Activated CD4-positive, alpha-beta T cell treated with anti-CD3 and anti-CD28 coated beads, Interleukin-2, amount 50 U/mL, for 16 hours (primary cell): ENCODE measurements at places on chromosomes 1 and 21.

DNA sequence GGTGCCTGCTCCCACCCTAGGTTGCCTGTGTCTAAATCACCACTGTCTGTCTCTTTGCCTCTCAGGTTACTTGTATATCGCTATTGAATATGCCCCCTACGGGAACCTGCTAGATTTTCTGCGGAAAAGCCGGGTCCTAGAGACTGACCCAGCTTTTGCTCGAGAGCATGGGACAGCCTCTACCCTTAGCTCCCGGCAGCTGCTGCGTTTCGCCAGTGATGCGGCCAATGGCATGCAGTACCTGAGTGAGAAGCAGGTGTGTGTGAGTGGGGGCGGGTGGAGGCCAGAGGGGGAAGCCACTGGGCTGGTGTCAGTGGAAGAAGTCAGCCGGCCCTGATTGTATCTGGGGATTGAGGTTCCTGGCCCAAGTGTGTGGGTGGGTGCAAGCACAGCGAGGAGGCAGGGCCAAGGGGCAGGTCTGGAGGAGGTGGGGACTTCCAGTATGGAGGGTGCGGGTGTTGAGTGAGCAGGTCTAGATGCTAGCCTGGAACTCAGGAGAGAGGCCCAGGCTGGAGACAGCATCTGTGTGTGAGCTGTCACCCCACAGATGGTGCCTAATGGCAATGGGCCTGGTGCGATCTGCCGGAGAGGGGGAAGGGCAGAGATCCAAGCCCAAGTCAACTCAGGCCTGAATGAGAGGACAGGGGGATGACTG is 17.2 kb downstream of the TIE1 start:
- no peak for DNase-seq

DNA sequence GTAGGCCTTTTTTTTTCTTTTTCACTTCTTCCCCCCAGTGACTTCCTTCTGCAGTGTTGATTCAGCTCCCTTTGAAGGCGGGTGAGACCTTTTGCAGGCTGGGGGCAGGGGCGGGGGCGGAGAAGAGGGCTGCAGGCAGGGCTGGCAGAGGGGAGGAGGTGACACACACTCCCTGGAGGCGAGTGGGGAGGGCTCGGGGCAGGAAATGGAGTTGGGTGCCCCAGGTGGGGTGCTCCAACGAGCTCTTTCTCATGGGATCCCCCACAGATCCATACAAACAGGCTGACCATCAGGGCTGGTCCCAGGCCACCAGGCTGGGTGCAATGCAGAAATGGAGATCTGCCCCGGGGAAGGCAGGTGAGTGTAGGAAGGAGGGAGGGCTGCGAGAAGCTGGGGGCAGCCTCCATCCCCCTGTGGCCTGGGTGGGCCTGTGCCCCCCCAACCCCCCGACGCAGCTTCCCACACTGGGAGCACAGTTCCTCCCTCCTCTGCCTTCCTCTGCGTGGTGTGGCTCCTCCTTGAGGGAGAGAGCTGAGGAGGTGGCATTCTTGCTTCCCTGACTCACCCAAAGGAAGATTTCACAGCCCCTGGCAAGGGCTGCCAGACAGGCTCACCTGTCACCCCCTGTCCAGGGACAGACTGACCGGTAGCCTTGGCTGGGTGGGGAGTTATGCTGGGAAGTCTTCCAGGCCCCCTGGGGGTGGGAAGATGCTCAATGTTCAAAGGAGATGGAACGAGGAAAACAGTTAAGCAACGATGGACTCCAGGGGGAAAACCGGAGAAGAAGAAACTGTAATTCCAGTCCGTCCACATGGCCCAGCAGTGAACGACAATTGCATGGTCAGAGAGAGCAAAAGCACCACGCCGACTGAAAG is 7.1 kb upstream of the ITGB2 start:
- peak; percentile 91 for DNase-seq

- DNase-seq, result peak; percentile 86
Measured at GRCh38 chr21:45592208-45592619, 50.0 kb upstream of the SLC19A1 start.

DNA sequence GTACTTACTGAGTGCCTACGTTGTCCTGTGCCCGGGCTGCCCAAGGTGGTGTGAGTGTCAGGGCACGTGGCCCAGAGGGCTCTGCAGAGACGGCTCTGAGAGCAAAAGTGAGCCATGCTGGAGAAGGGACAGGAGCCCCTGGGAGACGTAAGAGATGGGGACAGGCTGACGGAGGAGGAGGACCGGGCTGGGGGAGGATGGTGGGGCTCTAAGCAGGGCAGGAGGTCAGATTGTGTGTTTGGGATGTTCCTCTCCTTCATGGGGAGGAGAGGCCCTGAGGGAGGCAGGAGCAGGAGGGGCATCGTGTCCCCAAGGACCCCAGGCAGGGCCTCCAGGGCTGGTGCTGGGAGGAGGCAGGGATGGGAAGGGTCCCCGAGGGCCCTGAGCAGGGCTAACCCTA is 158.9 kb downstream of the PCBP3 start:
- DNase-seq, result no peak

DNA sequence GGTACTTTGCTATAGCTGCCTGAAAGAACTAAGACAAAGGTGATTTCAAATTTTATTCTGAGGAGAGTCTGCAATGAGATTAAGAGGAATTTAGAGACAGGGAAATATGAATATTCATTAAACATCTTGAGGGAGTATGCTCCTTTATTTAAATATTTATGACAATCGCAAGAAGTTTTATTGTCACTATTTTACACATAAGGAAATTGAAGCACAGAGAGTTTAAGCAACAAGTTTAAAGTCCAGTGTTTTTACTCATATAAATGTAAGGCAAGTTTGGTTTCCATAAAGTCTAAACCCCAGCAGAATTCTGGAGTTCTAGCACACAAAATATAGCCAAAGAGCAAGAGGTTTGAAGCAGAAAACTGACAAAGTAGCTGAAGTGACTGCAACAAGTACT is 49.3 kb upstream of the SAMSN1 start:
- DNase-seq, result no peak

DNA sequence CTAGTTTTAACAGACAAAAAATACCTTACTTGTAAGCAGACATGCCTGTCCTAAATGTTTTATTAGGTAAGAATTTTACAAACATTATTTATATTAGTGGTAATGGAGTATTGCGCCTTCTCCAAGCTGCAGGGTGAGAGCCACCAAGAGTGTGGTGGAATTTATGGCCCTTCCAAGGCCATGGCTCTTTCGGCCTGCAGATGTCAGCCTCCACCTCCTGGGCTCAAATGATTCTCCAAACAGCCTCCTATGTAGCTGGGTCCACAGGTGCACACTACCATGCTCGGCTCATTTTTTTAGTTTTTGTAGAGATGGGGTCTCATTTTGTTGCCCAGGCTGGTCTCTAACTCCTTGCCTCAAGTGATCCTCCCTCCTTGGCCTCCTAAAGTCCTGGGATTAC is 56.3 kb downstream of the ITGB3BP start:
- no peak for DNase-seq

GRCh38 chr1:46199233-46199749 is 1.1 kb upstream of the POMGNT1 start:
- DNase-seq, result no peak

GRCh38 chr1:84887261-84887934 is 5.6 kb downstream of the LPAR3 start:
- DNase-seq, result no peak

- no peak for DNase-seq
Measured at GRCh38 chr1:98817821-98818220, 156.3 kb downstream of the SNX7 start.

- DNase-seq, result no peak
Measured at GRCh38 chr1:161505686-161506085, 429 bp downstream of the FCGR2A start.

- DNase-seq, result no peak
Measured at GRCh38 chr1:151621351-151621750, 9.5 kb downstream of the SNX27 start.

GRCh38 chr1:228648647-228649383 is 86.5 kb upstream of the RHOU start:
- DNase-seq, result no peak

DNA sequence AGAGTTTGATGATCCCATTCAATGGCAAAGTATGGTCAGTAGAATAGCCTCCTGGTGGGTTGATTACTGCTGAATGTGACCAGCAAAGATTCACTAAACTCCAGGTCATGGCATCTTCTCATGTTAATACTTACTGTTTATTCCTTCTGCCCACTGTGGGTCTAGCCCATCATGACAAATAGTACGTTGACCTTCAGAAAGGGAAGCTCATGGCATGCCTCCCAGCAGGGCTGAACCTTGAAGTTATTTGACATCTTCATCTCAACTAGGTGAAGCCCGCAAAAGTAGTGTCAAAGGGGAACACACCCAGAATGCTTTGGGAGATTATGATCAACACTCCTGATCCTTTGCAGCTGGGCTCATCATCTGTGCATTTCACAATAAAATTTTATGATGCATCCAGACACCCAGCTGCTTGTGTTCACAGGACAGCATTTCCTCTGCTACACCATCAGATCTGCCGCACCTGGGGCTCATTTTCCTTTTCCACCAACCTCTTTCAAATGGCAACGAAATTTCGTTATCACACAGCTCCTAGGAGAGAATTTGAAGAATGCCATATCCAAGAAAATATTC is 49.6 kb downstream of the HLX start:
- no peak for DNase-seq

- DNase-seq, result no peak
Measured at GRCh38 chr1:69533343-69533742, 34.4 kb upstream of the LRRC7 start.

GRCh38 chr1:209598227-209598626 is 14.7 kb downstream of the CAMK1G start:
- peak; percentile 38 for DNase-seq

DNA sequence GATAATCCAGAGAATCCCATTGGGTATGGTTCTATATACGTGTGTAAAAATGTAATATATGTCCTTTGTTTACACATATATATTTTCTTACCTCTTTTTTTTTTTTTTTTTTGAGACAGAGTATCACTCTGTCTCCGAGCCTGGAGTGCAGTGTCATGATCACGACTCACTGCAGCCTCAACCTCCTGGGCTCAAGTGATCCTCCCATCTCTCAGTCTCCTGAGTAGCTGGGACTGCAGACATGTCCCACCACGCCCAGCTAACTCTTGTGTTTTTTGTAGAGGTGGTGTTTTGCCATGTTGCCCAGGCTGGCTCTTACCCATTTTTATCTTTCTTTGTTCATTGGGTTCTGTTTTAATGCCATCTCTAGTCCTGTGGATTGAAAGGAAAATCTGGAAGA is 59.5 kb downstream of the ZBTB17 start:
- no peak for DNase-seq

DNA sequence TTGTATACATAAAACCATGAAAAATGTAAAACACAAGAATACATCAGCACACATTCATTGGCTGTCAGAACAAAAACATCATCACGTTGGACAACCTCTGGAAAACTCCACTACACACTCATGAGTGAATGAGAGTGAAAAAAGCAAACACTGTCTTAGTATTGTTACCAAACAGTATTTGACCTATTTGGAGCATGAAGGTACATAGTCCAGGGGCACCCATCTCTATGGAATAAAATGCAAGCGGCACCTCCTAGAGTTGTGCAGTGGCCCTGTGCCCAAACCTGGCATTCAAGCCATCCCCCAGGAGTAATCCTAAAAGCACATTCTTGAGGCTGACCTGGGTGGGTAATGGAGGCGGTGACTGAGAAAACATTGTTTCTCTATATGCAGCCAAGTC is 67.0 kb upstream of the SOD1 start:
- DNase-seq, result no peak
